ENCODE measurements at places on chromosomes 11 and 22.

- DNase-seq: no peak
Observed at GRCh38 chr11:68804786-68805185, 36.9 kb downstream of the CPT1A start.

- no peak for DNase-seq
Observed at GRCh38 chr11:115990004-115990447, 485.8 kb upstream of the CADM1 start.

DNA sequence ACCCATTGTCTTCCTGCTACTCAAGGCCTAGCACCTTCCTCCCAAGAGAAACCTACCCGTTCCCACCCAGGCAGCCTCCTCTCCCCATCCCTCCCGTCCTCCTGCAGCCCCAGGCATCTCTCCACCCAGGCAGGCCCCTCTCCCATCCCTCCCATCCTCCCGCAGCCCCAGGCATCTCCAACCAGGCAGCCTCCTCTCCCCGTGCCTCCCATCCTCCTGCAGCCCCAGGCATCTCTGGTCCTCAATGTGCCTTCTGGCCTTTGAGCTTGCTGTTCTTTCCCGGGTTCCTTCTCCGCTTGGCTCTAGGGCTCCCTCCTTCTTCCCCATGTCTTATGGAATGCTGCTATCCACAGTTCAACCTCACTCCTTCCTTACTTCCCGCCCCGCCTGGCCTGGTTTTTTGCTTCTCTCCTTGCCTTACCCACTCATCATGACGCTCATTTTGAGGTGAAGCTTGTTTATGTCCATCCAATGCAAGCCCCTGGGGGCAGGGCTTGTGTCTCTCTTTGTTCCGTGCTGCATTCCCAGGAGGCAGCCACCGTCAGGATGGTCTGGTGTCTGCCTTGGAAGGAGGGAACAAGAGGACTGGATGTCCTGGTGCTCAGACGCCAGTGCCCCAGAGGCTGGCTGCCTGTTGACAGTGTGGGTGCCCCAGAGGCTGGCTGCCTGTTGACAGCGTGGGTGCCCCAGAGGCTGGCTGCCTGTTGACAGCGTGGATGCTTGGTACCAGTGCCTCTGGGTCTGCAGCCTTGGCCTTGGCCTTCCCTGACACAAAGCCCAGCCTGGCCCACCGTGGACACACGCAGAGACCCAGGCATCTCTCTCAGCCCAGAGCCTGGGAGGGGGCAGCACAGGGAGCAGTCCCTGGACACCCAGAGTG lies 815.7 kb downstream of the BRD1 start:
- no peak for DNase-seq

DNA sequence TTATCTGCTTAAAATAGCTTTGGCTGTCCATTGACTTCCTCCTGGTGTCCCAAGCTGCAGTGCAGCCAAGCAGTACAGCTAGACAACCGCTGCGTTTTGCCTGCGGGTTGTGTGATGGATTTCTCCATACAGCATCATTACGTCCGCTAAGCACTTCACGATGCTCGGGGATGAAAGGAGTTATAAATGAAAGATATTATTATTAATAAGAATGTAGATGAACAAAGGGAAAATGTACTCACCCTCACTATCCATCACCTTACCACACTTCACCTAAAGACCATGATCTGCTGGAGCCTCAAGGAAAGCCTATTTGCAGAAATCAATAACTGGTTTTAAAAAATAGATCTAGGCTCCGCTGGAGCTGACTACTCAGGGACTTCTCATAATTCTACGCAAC lies 509.1 kb downstream of the OPCML start:
- no peak for DNase-seq

DNA sequence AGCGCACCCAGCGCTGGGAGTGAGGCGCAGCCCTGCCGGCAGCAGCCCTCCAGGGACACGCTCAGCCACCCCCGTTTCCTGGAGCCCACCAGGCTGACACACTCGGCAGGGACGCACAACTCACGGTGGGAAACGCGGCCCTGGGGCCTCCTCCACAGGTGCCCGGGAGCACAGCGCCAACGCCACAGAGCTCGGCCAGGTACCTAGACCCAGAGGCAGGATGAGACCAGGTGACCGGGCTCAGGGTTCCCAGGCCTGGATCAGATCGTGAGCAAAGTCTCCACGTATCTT lies 18.0 kb downstream of the TUBGCP6 start:
- DNase-seq: no peak

- DNase-seq: no peak
Observed at GRCh38 chr11:95138448-95138847, 48.8 kb downstream of the ENDOD1 start.

DNA sequence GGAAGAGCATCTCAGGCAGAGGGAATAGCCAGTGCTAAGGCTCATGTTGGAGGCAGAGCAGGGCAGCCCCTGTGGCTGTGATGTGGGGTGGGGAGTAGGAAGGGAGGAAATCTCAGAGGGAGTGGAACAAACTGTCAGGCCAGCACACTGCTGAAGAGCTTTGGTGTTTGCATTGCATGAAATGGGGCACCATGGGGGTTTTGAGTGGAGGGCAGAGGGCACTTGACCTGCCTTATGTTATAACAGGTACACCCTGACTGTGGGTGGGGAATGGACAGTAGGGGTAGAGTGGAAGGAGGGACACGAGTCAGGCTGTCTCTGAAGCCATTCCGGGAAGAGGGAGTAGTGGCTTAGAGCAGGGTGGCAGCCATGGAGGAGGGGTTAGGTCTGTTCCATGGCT lies 24.0 kb downstream of the PRDM11 start:
- DNase-seq: no peak

GRCh38 chr11:78731027-78731426 lies 156.4 kb upstream of the NARS2 start:
- DNase-seq: no peak

DNA sequence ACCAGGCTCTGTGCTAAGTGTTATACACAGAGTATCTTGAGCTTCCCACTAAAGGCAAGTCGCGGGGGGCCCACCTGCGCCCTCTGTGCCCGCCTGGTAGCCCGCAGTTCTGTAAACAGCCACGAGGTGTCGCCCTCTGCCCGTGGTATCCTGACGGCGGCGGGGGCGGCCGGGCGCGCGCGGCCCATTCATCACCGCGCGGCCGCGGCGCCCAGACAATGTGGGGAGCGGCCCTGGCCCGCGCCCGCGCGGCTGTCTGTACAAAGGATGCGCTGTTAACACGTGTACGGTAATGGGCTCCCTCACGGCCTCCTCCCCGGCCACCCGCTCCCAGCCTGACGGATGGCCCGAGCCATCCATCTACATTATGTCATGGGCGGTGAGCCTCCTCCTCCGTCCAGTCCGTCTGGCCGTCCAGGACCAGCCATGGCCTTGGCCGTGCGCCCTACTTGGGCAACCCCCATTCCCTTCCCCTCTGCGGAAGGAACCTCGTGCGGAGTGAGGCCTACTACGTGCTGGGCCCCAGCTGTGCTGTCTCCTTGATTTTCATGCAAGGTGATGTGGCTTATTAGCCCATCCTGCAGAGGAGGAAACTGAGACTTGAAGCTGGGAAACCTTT lies 99.4 kb downstream of the MIAT start:
- no peak for DNase-seq

DNA sequence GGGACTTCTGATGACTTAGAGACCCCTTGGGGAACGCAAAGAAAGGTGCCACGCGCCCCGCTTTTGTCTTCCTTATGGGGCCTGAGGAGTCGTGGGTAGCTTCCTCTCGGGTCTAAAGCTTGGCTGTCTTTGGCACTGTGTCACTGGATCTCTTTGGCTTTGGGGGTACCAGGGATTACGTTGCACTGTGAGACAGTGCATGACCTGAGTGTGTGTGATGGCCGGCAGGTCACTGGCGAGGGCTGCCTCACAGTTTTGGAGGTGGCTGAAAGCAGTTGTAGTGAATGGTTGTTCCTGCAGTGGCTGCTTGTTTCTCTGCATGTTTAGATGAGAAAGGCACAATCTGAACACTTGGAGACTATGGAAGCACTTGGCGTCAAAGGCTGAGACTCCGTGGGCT lies 5.8 kb upstream of the ARSA start:
- DNase-seq: no peak

- no peak for DNase-seq
Observed at GRCh38 chr11:58888579-58888978, 44.1 kb upstream of the GLYATL2 start.

DNA sequence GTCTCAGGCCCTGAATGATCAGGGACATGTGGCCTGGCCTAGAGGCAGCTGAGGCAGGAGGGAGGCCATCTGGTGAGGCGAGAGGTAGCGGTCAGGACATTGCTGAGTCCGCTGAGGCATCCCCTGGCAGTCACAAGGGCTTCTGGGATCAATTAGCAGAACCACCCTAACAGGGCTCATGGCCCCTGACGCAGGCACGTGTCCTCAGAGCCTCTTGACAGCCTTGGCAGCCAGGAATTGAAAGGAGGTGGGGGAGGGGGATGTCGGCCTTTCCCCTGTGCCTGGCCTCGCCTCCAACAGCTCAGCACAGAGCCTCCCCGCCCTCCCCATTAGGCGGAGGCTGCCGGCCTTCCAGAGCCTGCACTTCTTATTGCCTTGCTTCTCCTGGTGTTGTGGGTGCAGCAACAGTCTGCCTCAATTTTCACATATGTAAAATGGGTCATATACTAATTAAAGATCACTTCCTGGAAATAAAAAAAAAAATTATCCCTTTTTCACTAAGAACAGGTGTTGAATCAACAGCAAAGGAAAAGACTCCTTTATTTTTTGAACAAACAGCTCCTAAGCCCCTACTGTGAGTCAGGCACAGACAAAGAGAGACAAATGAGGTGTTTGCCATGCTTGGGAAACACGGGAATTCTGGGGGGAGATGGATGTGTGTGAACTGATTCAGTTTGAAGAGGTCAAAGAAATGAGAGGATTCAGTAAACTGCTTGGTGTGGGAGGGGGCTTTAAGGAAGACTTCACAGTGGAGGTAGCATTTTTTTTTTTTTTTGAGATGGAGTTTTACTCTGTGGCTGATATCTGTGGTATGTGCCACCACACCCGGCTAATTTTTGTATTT lies 55.3 kb downstream of the NFAM1 start:
- no peak for DNase-seq

- DNase-seq: no peak
Observed at GRCh38 chr11:65491163-65491465, 7.7 kb upstream of the MALAT1 start.

DNA sequence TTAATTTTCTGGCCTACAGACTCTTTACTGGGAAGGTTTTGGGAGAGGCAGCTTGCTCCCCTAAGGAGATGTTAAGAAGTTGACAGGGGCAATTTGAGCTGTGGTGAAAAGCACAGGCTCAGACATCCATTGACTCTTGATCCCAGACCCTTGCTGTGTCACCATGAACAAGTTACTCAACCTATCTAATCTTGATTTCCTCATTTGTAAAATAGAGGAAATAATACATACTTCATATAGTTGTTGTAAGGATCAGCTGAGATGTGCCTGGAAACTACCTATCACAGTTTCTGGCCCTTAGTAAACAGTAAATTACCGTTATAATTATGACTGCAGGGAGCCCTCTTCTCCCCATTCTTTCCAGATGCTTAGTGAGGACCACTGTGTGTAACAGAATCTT lies 16.6 kb upstream of the SCGB1D4 start:
- DNase-seq: no peak

DNA sequence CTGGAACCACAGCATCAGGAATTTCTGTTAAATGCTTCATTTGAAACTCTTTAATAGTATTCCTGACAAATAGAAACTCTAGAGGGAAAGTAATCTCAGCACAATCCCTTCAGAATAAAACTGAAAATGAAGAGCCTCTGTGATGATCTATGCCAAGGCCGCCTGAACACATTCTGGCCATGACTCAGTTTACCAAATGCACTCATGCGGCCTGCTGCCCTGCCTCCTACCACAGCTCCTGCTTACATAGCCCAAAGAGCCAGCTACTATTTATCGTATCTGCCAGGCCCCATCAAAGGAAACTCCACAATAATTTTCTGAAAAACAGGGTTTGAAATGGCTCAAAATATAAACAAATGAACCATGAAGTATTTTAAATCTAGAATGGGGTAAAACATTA lies 27.0 kb downstream of the ARL14EP start:
- DNase-seq: no peak

DNA sequence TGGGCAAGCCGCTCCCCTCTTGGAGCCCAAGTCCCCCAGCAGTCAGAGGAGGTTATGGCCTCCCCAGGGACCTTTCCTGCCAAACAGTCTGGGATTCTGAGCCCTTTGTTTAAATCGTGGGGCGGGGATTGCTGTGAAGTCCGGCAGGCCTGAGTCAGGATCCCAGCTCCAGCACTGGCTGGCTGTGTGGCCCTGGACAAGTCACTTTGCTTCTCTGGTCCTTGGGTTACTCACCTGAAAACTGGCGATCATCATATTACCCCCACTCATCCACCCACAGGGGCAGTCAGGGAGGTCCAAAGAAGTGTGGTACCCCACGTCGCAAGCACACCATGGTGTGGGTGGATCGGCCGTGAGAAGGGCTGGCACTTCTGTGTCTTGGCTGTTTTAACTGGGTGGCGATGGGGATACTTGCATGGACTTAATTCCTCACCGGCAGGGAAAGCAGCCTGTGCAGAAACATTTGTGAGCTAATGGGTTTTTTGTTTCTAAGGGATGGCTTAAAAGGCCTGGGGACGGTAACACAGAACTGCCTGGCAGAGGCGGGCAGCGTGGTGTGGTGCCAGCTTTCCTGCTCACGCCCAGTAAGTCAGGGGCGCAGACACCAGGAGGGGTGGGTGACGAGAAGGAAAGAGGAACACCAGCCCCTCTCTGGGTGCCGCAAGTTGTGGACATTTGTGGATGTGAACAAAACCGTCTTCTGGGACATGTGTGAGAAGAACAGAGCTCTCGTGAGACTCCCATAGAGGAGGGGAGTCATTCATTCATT lies 31.6 kb upstream of the PRR5 start:
- DNase-seq: no peak

GRCh38 chr11:92707173-92707619 lies 262.3 kb upstream of the MTNR1B start:
- DNase-seq: no peak

DNA sequence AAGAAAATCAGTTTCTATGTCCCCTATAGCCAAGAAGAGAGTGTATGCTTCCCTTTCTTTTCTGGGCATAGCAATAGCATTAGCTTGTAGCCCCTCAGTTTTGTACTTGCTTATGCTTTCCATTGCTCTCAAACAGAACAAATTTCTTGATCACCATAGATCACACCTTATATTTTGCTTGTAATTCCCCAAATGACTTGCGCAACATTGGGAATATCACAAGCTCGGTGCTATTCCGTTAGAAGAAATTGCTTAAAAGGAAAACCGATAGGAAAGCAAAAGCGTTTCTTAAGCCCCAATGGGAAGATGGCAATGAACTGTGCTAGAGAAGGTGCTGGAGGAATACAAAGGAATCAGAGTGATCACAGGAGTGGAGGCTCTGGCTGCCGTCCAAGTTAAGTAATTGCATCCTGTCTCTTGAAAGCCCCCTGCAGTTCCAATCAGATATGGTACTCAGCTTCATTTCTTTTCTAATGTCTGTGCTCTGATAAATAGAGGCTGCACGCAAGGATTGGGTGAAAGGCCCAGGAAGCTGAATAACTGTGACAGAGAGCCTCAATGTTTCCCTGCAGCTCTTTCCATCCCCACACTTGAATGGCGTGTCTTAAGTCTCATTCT lies 182.1 kb upstream of the KIRREL3 start:
- no peak for DNase-seq

Measured in stimulated activated CD4-positive, alpha-beta T cell treated with anti-CD3 and anti-CD28 coated beads, TNF-alpha, amount 100 ng/mL, for 4 hours (primary cell).